ENCODE measurements at places on chromosomes 16 and 17.

DNA sequence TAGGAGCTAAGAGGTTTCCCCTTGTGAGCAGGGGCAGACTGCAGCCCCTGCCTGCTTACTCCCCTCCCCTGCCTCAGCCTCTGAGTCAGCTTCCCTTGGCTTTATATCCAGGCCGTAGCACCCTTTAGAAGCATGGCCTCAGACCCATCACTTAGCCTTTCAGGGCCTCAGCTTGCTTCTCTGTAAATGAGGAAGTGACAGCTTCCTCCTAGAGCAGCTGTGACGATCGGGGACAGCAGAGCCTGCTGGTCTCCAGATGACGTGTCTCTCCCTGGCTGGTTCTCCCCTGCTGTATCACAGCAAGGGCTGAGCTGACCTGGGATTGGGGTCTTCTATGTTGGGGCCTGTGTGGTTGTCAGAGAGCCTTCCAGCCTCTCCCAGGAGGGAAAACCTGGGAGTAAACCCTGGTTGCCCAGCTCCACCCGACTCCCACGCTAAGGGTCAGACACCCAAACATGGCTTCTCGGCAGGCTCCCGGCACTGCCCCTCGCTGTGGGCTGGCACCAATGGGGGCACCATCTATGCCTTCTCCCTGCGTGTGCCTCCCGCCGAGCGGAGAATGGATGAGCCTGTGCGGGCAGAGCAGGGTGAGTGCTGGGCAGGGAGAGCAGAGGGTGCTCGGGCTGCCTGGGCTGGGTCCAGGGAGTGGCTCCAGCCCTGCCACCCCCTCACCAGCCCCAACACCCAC lies 16.3 kb upstream of the MYO15B start:
- DNase-seq: no peak

GRCh38 chr17:50352693-50353599 lies 7.0 kb downstream of the XYLT2 start:
- DNase-seq: no peak

DNA sequence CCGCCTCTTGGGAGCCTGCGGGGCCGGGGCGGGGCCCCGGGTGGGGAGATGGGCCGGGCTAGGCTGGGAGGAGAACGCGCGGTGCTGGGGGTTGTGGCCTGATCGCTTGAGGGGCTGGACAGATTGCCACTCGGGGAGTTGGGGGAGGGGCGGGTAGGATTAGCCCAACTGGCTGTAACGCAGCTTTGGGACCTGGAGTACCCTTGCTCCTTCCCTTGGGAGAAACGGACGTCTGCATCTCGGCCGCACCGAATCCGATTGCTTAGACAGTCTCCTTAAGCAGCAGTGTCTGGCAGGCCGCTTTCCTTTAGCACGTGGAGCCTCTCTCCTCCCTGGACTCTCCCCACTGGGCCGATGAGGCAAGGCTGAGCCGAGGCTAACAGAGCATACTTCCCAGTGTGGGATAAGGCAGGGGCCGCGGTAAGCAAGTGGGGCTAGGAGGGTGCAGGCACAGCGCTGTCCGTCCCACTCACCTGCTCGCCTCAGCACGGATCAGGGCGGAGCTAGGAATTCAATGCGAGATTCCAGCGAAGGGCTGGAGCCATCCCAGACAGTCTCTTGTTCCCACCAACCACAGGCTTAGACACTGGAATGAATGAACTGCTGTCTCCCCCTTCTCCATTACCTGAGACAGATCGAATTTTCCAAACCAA lies 540 bp upstream of the ACLY start:
- peak; percentile 77 for DNase-seq

- no peak for DNase-seq
Observed at GRCh38 chr17:81543339-81543675, 8.8 kb downstream of the FAAP100 start.

DNA sequence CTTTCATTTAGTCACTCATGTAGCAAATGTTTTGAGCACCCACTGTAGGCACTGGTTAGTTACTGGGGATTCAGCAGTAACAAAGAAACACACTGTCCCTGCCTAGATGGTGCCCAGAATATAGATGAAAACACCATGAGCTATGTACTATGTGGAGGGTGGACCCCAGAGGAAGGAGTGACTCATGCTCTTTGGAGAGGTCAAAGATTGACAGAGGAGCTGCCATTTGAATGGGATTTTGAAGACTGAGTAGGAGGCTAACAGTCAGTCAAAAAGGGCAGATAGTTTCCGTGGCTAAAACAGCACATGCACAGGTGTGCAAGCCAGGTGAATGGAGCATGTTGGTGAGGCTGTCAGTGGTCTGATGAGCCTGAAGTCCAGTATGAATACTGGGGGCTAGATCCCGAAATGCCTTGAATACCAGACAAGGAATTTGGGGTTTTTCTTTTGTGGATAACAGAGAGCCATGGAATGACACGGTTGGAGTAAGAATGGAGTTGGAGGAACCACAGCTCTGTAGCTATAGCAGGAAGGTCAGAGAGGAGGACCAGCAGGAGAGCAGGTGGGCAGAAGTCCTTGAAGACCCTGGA lies 6.1 kb downstream of the IL21R start:
- DNase-seq: peak; percentile 20

DNA sequence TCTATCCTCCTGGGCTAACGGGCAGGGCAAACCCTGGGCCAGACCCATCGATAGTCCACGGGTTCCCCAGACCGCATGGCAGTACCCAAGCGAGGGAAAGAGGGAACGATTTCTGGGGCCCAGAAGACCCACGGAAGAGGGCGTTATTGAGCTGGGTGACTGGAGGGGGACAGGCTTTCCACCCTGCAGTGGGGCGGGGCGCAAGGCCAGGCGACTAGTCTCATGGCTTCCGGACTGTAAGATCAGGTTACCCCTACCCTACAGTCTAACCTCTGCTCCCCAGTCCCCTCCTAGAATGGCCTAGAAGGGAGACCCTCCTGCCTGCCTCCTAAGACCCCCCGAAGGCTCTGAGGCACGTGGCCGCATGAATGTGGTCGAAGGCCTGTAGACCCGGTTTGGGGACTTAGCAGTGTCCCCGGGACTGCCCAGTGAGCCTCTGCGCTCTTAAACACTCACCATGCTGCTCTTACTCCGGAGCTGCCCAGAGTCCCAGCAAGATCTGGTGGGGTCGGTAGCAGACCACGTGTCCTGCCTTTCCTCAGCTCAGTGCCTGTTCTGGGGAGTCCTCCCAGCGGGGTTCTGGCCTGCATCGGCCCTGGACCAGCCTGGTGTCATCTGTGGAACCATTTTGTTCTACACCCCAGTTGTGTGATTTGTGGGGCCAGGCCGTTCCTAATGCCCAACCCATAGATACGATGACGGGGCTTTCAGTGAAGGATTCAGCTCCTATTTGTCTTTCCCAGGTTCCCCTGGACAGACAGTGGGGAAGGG lies 13.2 kb upstream of the AURKB start:
- DNase-seq: peak; percentile 15

DNA sequence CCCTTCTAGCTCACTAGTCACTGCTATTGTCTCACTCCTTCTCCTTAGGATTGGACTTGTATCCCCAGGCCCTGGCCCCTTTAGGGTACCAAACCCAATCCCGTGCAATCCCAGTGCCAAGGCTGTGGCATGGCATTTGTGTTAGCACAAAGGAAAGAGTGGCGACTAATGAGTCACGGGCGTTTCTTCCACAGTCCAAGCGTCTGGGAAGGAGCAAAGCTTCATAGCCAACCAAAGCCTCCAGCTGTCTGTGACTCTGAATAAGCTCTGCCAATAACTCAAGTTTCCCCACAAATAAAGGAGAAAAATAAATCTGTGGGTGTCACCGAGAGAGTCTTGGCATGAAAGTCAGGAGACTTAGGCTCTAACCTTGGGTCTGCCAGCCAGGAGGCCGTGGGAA lies 54.6 kb upstream of the COX10 start:
- DNase-seq: no peak
